ENCODE measurements at places on chromosomes 5 and 9.

DNA sequence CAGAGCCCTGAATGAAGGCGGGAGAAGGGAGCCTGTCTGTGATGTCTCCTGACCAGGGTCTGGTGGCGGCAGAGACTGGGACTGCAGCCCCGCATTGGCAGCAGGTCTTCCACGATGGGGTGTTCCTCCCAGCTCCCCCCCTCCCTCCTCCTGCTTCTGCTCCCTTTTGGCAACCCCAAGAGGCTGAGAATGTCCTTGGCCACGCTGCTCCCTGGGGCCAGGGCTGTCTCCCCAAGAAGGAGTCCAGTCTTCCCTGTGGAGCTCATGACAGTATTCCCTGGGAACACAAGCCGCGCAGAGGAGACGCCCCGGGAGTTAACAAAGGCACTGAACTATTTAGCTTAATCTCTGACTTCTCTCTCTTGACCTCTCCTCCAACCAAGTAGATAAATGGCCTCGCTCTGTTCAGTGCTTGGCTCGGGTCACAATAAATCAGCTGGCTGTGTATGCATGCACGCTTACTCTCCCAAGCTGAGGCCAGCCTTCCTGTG lies 84.0 kb upstream of the NEURL1B start:
- no peak for DNase-seq

DNA sequence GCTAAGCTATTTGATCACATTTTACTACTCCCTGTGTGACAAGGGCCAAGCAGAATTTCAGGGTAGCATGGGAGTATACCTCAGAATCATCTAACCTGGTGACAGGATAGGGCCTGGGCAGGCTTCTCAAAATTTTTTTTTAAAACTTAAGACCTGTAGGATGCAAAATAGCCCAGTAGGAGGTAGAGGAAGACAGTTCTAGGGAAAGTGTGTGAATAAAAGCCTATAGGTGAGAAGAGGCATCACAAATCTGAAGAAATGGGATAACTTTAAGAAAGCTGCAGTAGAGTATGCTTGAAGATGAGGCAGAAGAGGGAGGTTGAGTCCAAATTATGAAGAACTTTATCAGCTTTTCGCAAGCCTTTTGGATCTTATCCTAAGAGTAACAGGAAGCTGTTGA lies 32.3 kb downstream of the CNTRL start:
- DNase-seq, result no peak

DNA sequence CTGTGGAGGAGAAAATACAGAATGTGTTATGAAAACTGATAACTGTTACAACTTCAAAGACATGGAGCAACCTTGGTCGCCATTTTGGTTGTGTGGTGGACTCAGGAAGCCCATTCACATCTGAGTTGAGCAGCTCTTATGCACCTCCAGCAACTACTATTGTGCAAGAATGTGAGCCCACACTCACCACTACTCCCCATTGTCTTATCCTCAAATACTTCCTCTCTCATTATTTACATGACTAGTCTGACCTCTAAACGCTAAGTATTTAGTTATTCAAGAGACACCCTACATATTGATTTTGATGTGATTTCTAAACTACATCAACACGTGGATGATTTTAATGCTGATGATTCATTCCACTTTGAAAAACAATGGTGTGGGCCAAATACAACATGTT lies 516.6 kb upstream of the CLINT1 start:
- no peak for DNase-seq

DNA sequence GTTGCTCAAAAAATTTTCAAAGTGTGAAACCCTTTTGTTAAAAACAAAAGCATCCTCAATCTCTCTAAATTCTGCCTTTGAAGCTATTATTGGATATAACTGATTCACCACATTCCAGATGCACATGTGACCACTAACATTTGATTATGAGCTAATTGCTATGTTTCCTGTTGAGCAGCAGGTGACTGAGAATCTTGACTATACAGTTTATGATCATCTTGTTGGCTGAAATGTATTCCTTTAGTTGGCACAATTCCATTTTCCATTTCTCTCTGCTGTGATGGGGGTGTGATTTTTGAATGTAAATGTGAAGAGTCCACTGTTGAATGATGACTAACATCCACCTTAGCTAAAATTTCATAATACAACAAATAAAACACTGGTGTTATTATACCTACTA lies 10.7 kb downstream of the LYSMD3 start:
- no peak for DNase-seq

DNA sequence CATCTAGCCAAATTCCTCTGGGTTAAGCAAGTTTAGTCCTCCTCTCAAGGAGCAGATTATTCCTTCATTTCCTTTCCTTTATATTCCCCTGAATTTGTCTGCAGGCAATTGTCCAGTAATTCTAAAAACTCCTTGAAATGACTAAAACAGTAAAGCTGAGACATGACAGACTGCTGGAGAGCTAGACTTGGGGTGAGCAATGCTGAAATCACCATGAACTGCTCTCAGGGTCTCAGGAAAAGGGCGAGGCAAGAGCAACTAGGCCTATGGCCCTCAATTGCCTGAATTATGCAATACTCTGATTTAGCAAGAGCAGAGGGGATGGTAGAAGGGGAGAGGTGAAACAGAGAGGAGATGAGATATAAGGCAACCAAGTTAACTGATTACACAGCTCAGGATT lies 172.9 kb upstream of the NREP start:
- no peak for DNase-seq

- no peak for DNase-seq
Measured at GRCh38 chr5:10690460-10691440, 70.3 kb downstream of the DAP start.

DNA sequence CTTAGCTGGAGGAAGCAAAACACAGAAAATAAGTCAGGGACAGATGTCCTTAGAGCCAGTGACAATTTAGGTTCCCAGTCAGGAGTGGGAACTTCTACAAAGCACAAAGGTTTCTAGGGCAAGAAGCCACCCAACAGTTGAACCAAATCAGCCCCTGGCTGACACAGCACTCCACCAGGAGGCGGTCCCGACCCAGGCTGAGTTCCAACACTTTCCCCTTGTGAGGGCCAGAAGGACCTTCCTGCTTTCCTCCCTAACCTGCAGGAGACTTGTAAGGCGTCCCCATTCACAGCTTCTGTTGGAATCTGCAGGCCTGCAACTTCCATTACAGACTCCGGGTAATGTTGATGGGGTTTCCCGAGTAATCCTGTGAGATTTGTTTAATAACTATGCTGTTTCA lies 416.4 kb upstream of the IRX1 start:
- no peak for DNase-seq

GRCh38 chr5:156147261-156147943 lies 179.6 kb upstream of the SGCD start:
- no peak for DNase-seq

DNA sequence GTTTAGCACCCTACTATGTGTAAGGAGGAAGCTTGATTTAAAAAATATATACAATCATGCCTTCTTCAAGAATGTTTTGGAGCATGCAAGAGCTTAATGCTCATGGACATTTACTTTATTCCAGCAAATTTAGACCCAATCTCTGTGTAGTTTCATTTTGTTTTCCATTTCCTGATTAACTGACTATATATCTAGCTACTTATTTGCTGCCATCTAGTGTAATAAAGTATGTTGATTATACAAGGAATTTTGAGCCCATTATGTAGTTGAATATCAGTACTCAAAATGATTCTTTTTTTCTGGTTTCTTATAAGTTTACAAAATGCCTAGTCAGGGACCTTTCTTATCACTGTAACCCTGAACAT lies 100.0 kb upstream of the CCDC152 start:
- no peak for DNase-seq

DNA sequence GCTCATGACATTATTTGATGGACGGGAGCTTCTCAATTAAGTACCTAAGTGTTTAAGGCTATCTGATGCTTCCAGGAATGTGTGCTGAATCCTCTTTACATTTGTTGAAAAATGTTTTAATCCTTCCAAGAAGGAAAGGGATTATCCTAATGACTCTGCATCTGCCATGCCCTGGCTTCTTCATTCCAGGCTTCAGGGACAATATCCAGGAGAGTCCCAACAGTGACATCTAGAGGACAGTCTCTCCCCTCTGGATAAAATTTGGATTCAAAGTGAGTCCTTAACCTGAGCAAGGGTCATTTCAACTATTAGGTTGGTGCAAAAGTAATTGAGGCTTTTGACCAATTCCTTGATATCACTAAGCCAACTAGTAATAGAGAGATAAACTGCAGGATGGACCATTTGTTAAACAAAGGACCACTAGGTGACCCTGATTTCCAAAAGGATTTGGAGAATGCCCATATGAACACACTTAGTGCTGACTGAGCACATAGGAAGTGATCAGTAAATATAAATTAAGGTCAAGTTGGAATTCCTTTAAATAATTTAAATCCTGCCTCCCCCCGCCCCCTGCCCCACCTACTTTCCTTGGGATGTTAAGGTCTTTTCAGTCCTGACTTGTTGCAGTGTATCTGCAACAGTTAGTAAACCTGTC lies 19.1 kb downstream of the TNFSF8 start:
- no peak for DNase-seq

GRCh38 chr9:85332487-85332886 lies 409.3 kb downstream of the AGTPBP1 start:
- DNase-seq, result no peak

GRCh38 chr5:133141746-133142145 lies 89.9 kb downstream of the HSPA4 start:
- no peak for DNase-seq

DNA sequence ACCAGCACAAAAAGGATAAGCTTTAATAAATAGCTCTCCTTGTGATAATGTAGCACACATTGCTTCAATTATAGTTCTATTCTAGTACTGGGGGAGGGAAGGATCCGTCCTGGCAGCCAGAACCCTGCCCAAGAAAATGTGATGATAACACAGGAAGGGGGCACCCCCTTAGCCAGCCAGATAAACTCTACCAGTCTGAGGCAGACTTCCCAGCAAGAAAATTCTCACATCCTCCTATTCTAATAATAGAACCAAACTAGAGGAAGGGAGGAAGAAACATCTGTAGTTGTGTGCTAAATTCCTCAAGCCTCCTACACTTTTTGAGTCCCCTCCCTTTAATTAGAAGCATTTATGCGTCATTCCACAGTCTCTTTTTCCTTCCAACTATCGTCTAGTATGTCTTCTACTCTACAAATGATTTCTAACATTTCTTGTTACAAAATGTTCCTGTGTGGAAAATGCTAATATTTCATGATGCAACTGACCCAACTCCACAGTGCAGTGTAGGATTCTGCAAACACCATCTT lies 261.0 kb downstream of the SEMA5A start:
- no peak for DNase-seq

- DNase-seq, result peak; percentile 59
Measured at GRCh38 chr9:6024035-6024554, 8.7 kb upstream of the RANBP6 start.

DNA sequence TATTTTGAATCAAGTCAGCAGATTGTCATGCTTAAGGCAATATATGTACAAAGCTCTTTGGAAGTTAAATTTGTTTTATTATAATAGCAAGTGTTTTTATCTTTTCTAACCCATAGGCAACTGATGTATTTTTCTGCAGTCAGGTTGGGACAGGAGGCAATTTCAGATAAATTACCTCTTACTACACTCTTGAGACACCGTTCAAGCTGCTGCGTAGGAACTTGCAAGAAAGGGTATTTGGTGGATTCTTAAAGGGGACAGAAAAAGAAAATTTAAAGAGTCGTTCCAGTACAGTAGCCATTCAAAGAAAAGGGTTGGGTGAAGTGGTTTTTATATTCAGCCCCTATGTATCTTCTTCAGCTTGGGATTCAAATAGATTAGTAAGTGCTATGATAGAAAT lies 112.4 kb upstream of the APC start:
- no peak for DNase-seq

- DNase-seq, result no peak
Measured at GRCh38 chr5:36393656-36394428, 92.1 kb upstream of the RANBP3L start.

- DNase-seq, result no peak
Measured at GRCh38 chr5:140109759-140110645, 3.9 kb upstream of the PURA start.

GRCh38 chr5:97417986-97418385 lies 234.9 kb upstream of the RIOK2 start:
- DNase-seq, result no peak

DNA sequence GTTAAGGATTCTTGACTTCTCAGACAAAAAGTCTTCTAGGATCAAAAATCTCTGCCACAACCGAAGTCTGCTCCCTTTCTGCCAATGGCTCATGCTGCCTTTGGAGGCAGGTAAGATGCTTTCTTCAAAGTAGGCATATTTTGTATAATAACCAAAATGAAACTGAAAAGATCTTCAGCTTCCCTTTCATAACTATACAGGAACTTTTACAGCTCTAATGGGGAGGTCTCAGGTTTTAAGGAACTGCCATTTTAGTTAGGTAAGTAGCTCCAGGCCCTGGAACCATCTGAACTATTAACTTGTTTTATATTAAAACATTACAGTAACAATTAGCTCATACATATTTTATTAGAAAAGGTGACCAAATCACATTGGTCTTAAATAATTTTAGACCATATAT lies 110.9 kb upstream of the FREM1 start:
- DNase-seq, result no peak

DNA sequence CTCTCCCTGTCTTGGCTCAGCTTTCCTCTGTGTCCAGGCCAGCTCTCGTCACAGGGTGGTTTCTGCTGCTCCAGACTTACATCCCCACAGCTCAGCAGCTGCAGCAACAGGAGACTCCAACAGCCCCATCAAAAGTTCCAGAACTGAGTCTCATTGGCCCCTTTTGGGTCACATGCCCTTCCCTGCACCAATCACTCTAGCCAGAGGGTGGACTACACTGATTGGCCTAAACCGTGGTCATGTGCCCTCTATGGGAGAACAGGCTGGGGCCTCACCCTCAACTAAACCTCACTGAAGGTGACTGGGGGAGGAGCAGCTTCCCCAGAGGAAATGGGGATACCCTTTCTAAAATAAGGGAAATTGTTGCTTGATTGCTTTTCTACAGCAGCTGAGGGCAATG lies 44.4 kb upstream of the CPLX2 start:
- DNase-seq, result no peak

DNA sequence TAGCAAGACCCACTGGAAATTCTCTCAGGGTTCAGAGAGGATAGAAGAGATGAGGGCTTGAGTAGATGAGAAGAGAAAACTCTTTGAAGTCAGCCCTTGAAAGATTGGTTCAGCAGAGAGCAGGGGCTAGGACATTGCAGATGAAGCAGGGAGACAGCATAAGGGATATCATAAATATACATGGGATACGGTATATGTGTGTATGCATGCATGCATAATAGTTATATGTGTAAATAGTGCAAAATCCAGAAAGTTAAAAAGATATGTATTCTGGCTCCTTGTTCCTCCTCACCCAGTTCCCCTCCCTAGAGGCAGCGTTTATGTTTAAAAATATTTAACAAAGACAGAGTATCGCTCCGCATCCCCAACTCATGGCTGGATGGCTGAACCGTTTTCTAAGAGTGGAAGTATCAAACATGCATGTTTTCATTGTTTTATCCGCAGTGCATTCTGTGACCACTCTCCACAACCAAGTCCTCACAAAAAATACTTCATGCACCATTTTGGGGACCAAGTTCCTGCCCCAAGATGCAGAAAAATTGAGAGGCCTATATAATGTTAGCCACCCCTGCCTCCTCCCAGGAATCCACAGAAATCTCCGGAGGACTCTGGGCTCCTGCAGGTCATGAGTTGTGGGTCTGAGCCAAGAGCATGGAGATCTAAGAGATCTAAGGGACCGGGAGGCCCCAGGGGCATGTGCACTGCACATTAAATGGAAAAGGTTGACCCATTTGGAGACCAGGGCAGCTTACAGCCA lies 119.5 kb downstream of the MTX3 start:
- no peak for DNase-seq

Data from stimulated activated effector memory CD8-positive, alpha-beta T cell treated with anti-CD3 and anti-CD28 coated beads, Interleukin-12 subunit alpha, Interleukin-12 subunit beta, amount 100 ng/mL, for 72 hours (primary cell).